Keratinocyte (primary cell): ENCODE measurements at places on chromosomes 7 and 10. TPM values are rescaled to one million over a fixed set of nuclear protein-coding genes. Genes with fewer than 3 reads are reported as not detected.
A peak's percentile ranks its signal among the peaks of the same experiment; 100 is the strongest.

- H3K4me3 ChIP-seq: no peak overlapping the region
- H3K36me3 ChIP-seq: no peaks in the 10 kb centered on the region
- H3K4me1 ChIP-seq: peaks cover 4% of the 10 kb centered on the region
- DNase-seq: no peak
- H3K27me3 ChIP-seq: no peaks in the 10 kb centered on the region
Measured at GRCh38 chr10:132640326-132641125, 102.9 kb downstream of the INPP5A start.

- H3K4me3 ChIP-seq: no peak overlapping the region
- no peaks in the 10 kb centered on the region for H3K36me3 ChIP-seq
- peaks cover 5% of the 10 kb centered on the region for H3K4me1 ChIP-seq
- DNase-seq: no peak
Measured at GRCh38 chr7:25847336-25848070, 304.5 kb upstream of the NFE2L3 start.

DDC gene
- polyA plus RNA-seq: not detected in 3 replicates

- no peak overlapping the region for H3K4me3 ChIP-seq
- no peaks in the 10 kb centered on the region for H3K36me3 ChIP-seq
- no peak for DNase-seq
- H3K27me3 ChIP-seq: no peaks in the 10 kb centered on the region
- H3K4me1 ChIP-seq: peaks cover 6% of the 10 kb centered on the region
Measured at GRCh38 chr7:140005754-140006503, 56.8 kb downstream of the PARP12 start.

- H3K36me3 ChIP-seq: no peaks in the 10 kb centered on the region
- no peak overlapping the region for H3K27ac ChIP-seq
- peak; percentile 5 for DNase-seq
- no peaks in the 10 kb centered on the region for H3K27me3 ChIP-seq
- H3K4me3 ChIP-seq: no peak overlapping the region
Measured at GRCh38 chr7:94008537-94008936, 4.4 kb upstream of the BET1 start.

DNA sequence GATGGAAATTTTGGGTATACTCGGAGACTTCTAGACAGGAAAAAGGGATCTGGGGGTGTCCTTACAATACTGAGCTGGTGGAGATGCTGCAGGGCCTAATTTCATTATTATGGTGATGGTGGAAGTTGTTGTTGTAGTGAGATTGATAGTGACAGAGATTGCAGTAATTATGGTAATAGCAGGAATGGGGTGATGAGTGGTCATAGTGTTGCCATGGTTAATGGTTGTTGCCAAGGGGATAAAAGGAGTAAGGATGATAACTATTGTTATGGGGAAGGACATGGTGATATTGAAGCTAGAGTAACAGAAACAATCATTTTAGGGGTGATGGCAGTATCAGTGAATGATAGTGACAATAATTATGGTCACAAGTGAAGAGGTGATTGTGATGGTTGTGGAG is 27.1 kb upstream of the LBX1 start:
- no peak for DNase-seq

- H3K27ac ChIP-seq: no peak overlapping the region
- H3K4me1 ChIP-seq: no peaks in the 10 kb centered on the region
- H3K27me3 ChIP-seq: no peaks in the 10 kb centered on the region
- no peak overlapping the region for H3K4me3 ChIP-seq
- no peaks in the 10 kb centered on the region for H3K36me3 ChIP-seq
Measured at GRCh38 chr10:87519582-87519981, 14.9 kb downstream of the MINPP1 start.

GPER1 gene
- polyA plus RNA-seq: 0.05 to 0.21 TPM (median 0.08 TPM) in 3 replicates

OR6V1 gene
- not detected in 3 replicates for polyA plus RNA-seq

POLR2J2 gene
- 1.9 to 3.1 TPM (median 2.8 TPM) in 3 replicates for polyA plus RNA-seq

DNA sequence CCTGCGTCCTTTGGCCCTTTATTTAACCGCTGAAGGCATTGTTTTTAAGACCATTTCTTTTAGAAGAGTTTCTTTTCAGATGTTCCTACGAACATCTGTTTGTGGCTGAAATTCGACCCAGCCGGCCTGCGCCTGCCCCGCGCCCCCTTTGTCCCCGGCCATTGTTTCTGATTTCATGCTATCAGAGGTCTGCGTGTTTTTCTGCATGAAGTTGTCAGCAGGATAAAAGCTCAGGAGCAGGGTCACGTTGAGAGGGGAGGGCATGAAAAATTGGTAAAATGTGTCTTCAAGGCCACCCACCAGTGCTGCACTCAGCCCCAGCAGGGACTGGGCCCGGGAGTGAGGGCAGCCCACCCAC is 43.1 kb downstream of the NKX6-2 start:
- H3K4me1 ChIP-seq: no peaks in the 10 kb centered on the region
- no peak overlapping the region for H3K4me3 ChIP-seq
- H3K27ac ChIP-seq: no peak overlapping the region
- H3K27me3 ChIP-seq: no peaks in the 10 kb centered on the region
- H3K36me3 ChIP-seq: no peaks in the 10 kb centered on the region

DNA sequence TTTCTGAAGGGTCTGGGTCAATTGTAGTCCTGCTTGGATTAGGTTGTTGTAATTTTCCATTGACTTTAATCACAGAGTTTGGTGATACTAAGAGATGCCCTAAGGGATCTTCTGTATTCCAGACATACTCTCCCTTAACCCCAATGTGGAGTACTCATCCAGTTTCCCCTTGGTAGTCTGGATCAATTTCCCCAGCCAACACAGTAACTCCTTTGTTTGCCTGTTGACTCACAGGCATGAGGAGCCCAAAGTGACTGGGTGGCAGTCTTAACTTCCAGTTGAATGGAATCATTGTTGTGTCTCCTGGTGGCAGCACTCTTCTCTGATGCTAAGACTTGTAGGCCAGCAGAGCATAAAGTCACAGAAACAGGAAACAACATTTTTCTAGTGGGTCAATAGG is 41.5 kb upstream of the PIK3CG start:
- H3K27ac ChIP-seq: peak overlapping the region; percentile 55
- peak; percentile 68 for DNase-seq
- no peaks in the 10 kb centered on the region for H3K36me3 ChIP-seq
- H3K27me3 ChIP-seq: no peaks in the 10 kb centered on the region
- H3K4me1 ChIP-seq: no peaks in the 10 kb centered on the region

DNAJC12 gene
- 0.31 to 0.45 TPM (median 0.31 TPM) in 3 replicates for polyA plus RNA-seq

POU6F2 gene
- polyA plus RNA-seq: not detected in 3 replicates

NPTX2 gene
- not detected in 3 replicates for polyA plus RNA-seq

DNA sequence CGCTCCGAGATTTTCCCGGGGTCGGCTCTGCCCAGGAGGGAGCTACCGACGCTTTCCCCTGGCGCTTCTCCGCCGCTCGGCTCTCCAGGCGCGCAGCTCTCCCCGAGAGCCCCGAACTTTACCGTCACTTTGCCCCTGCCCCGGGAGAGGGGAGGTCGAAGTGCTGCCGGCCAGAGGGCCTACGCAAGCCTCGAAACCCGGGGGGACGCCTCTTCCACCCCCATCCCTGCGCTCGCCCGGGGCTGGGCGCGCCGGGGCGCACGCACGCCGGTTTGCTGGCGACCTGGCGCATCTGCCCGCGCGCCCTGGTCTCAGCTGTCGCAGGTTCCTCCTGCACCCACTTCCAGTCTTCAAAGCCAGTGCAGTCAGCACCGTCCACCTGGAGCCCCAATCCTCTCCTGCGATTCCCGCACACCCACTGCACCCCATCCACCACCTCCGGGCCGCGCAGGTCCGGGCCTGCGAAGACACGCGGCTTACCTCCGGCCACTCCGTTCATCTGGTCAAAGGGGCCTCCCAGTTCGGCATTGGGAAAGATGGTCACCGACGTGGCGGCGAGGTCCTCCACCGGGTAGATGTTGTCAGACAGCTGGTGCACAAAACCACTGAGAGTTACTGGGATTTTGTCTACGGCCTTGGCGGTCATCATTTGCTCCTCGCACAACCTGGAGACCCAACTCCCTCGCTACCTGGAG is 638 bp downstream of the EGR2 start:
- no peaks in the 10 kb centered on the region for H3K36me3 ChIP-seq
- H3K4me1 ChIP-seq: peaks cover 32% of the 10 kb centered on the region
- H3K27ac ChIP-seq: no peak overlapping the region
- DNase-seq: no peak

SYT15 gene
- 0.07 to 0.16 TPM (median 0.13 TPM) in 3 replicates for polyA plus RNA-seq

DNA sequence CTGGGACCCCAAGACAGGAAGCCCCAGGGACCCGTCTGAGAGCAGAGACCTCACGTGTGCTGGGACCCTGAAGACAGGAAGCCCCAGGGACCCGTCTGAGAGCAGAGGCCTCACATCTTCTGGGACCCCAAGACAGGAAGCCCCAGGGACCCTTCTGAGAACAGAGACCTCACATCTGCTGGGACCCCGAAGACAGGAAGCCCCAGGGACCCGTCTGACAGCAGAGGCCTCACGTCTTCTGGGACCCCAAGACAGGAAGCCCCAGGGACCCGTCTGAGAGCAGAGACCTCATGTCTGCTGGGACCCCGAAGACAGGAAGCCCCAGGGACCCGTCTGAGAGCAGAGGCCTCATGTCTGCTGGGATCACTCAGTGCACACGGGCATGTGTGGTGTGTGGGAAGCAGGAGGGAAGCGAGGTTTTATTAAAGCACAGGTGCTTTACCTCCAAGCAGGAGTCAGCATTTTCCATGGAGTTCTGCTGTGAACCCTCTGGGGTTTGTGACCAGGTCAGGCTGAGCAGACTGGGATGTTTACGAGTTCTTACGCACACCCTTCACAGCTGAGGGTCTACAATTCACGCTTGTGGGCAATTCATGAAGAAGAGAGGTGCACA is 590.6 kb downstream of the DNAJB6 start:
- H3K36me3 ChIP-seq: no peaks in the 10 kb centered on the region
- no peak overlapping the region for H3K27ac ChIP-seq
- H3K27me3 ChIP-seq: no peaks in the 10 kb centered on the region
- H3K4me3 ChIP-seq: no peak overlapping the region
- DNase-seq: no peak

MKX gene
- polyA plus RNA-seq: 0.01 to 0.08 TPM (median 0.04 TPM) in 3 replicates

- H3K27me3 ChIP-seq: no peaks in the 10 kb centered on the region
- H3K36me3 ChIP-seq: peaks cover 18% of the 10 kb centered on the region
- H3K27ac ChIP-seq: no peak overlapping the region
- H3K4me3 ChIP-seq: no peak overlapping the region
- no peaks in the 10 kb centered on the region for H3K4me1 ChIP-seq
- no peak for DNase-seq
Measured at GRCh38 chr10:127020260-127020659, 115.0 kb downstream of the DOCK1 start.

- H3K4me1 ChIP-seq: no peaks in the 10 kb centered on the region
- no peaks in the 10 kb centered on the region for H3K36me3 ChIP-seq
- no peak overlapping the region for H3K4me3 ChIP-seq
- no peak overlapping the region for H3K27ac ChIP-seq
- H3K27me3 ChIP-seq: no peaks in the 10 kb centered on the region
- DNase-seq: no peak
Measured at GRCh38 chr7:115066050-115066449, 144.2 kb downstream of the MDFIC start.

NRG3 gene
- not detected in 3 replicates for polyA plus RNA-seq
